ENCODE measurements at places on chromosomes 13 and 19.

- no peak for DNase-seq
Measured at GRCh38 chr13:94335761-94336526, 143.5 kb downstream of the DCT start.

DNA sequence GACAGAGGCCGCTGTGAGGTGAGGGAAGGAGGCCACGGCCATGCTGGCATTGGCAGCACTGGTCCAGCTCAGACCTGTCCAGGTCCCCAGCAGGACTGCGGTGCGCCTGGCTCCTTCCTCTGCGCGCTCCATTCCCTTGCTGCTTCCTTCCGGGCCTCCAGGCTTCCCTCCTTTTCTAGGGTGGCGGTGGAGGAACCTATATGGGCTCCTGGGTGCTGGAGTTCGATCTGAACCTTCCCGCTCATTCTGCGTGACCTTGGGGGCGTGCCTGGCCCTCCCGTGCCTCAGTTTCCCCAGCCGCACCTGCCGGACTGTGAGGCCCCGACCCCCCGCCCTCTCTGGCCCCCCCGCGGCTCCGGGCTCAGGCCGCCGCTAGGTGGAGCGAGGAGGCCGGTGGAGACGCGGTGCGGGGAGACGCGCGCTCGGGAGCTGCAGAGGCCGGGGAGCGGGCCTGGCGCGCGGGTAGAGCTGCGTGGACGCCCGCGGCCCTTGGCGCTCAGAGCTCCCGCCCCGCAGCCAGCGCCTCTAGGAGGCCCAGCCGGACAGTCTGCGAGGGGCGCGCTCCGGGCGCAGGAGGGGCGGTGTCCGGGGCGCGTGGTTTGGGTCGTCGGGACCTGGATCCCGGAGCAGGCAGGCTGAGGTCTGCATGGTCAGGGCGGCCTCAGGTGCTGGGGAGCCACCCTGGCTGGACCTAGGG is 29.9 kb downstream of the EFNA2 start:
- no peak for DNase-seq

DNA sequence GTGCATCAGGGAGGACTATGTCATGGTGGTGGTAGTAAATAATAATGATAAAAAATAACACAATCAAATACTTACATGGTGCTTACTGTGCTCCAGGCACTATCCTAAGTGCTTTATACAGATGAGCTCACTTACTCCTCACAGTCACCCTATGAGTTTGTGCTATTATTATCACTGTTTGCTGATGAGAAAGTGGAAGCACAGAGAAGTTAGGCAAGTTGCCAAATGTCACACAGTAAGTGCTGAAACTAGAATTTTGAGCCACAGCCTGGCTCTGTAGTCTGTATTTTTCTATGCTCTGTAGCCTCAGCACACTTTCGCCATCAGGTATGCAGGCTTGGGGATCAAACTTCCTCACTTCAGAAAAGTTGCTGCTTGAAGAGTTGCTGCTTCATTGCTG is 46.6 kb downstream of the HTR2A start:
- DNase-seq, result no peak

DNA sequence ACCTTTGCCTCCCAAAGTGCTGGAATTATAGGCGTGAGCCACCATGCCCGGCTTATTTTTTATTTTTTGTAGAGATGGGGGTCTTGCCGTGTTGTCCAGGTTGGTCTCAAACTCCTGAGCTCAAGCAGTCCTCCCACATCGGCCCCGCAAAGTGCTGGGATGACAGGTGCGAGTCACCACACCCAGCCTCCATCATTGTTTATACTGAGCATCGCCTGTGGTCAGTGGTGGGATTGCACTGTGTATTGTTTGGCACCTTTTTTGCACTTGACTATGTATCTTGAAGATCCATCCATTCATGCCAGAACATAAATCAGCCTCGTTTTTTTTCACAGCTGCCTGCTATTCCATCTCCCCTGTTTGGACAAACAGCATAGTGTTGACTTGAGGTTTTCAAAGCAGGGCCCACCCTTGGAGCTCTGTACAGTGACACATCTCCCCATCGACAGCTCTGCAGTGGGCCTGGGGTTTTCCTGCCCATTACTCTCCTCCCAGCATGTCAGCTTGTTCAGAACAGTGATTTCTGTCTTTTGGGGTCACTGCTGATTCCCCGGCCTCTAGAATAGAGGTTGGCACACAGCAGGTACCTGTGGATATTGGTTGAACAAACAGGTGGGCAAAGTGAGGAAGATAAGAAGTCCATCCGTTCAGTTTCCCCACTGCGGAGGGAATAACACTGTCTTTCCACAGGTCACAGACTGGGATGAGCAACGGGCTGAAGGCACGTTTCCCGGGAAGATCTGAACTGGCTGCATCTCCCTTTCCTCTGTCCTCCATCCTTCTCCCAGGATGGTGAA is 8.2 kb upstream of the UPK1A start:
- no peak for DNase-seq

- DNase-seq, result no peak
Measured at GRCh38 chr13:50691176-50691680, 152.3 kb downstream of the DLEU7 start.

DNA sequence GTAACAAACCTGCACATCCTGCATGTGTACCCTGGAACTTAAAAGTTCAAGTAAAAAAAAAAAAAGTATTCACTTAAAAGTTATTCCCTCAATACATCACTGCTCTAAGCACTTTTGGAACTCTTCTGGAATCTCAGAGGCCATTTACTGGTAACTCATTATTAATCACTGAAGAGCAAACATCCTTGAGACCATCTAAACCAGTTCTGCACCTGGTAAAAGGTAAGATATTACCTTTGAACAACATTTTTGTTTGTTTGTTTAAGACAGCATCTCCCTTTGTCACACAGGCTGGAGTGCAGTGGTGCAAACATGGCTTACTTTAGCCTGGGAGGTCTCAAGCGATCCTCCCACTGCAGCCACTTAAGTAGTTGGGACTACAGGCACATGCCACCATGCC is 16.7 kb downstream of the UGGT2 start:
- DNase-seq, result no peak

DNA sequence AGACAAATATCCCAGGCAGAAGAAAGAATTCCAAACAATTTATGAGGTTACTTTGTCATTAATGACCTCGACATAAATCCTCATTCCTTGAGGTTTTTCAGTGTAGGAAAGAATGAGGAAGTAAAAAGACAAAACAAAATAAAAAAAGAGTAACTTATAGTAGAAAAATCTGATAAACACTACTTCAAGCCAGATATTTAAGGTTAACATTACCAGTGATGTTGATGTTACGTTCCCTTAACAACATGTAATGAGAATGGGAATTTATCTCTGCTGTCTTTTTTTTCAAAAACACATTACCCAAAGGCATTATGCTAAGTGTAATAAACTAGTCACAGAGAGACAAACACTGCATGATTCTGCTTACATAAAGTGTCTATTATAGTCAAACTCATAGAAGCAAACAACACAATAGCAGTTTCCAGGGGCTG is 935.1 kb downstream of the SLITRK1 start:
- DNase-seq, result no peak

DNA sequence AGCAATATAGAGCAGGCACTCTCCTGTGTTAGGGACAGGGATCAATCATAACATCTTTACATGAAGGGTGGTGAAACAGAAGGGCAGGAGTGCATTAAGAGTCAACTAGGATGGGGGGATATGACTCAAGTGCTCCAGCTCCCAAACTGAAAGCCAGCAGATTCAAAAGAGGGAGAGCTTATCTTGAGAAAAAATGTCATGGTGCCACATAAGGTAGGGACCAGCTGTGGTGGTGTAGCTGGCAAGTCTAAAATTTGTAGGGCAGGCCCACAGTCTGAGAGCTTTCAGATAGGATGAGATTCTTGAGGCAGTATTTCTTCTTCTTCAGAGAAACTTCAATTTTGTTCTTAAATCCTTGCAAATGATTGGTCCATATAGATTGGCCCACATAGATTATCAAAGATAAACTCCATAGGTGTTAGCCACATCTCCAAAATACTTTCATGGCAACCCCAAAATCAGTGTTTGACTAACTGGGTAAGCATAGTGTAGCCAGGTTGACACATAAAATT is 19.1 kb downstream of the DNAJC15 start:
- DNase-seq, result no peak

- no peak for DNase-seq
Measured at GRCh38 chr19:56301155-56301554, 13.5 kb downstream of the ZSCAN5A start.

DNA sequence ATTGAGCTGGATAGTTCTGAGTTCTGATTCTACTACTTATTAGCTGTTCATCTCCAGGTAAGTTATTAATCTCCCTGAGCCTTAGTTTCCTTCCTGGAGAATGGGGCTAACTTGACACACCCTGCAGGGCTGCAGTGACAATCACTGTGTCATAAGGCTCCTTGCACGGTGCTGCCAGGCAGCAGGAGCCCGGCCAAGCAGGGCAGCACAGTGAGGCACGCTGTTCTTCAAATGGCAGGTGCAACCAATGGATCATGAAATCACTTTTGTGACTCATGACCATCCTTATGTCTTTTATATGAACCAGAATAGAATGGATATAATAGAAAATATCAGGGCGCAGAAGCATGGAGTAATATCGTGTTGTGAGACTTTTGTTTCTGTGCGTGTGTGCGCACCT is 242.6 kb downstream of the ABCC4 start:
- no peak for DNase-seq

GRCh38 chr13:73223372-73223781 is 164.6 kb downstream of the KLF5 start:
- DNase-seq, result no peak

- DNase-seq, result no peak
Measured at GRCh38 chr13:50843257-50844083, at the start of gene DLEU7. Gene DLEU7 (minus strand): TSS chr13:50843692. CDS start chr13:50843646, 46 bp downstream.

DNA sequence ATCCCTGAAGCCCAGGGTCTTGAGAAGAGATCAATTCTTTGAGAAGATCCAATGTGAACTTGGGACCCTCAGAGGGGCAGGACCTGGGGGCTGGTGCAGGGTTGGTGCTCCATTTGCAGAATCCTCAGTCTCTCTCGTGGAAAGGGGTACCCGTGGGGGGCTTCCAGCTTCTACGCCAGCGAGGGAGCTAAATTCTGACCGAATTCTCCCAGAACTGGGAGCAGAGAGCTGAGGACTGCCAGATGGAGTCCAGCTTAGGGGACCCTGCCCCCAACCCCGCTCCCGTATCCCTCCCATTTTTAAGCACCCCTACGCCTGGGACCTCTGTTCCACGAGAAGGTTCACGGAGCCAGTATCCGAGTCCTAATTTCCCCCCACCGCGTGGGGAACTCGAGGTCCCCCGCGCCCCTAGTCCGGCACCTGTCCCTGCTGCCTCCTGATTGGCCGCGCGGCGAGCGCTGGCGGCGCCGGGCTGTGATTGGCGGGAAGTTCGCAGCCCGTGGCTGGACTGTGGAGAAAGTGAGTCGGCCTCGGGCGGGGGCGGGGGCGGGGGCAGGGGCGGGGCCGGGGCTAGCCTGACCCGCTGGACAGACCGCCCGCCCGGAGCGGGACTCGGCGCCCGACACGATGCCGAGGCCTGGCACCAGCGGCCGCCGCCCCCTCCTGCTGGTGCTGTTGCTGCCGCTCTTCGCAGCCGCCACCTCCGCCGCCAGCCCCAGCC is 4.4 kb upstream of the LTBP4 start:
- no peak for DNase-seq

DNA sequence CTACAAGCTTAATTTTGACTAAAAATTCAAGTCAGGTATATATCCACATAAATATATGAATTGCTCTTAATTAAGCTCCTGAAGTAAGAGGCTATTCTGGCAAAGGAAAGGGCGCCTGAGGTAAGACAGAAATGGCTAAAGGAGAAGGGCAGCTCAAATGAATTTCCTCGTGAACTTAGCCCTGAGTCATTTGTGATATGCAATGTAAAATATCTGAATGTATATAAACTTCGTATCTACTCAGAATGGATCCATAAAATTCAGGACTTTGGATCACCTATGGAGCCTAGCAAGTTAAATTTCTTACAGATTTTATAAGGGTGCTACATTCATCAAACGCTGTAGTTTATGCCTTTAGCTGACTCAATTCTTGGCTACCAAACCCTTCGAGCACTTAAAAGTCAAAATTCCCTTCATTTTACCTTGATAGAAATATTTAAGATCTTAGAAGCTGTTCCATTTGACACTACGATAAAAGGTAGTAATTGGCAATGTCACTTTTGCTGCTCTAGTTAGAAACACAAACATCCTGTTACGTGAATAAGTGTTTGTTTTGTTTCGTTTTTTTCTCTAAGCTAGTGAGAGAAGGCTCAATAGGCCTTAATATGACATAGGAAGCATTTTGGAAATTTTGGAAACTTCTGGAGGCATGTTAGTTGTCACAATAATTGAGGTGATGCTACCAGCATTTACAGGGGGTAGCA is 69.2 kb downstream of the DIAPH3 start:
- DNase-seq, result no peak

DNA sequence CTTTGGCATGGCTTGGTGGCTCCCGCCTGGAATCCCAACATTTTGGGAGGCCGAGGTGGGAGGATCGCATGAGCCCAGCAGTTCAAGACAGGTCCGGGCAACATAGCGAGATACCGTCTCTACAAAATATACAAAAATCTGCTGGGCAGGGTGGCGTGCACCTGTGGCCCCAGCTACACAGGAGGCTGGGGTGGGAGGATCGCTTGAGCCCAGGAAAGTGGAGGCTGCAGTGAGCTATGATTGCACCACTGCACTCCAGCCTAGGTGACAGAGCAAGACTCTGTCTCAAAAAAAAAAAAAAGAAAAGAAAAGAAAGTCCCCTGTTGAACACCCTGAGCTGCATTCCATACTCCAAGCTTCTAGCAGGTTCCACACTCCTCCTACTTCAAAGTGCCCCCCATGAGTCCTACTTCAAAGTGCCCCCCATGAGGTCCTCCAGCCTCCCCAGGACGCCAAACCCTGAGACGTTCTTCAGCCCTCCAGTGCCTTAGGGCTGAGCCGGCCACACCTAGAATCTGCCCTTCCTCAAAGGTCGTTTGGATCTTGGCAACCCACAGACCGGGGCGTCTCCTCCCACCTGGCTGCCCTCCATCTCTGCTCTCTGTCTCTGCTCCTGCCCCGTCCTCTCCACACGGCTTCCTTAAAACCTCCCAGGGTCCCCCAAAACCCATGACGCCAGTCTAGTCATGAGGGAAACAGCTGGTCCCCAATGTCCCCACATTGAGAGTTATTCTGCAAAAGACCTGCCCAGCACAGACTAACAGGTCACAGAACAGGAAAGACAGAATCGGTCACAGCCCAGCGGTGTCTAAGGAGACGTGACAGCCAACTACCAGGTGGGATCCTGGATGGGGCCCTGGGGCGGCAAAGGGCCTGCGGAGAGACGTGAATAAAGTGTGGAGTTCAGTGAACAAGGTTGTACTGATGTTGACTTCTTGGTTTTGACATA is 4.8 kb downstream of the TJP3 start:
- DNase-seq, result no peak

- DNase-seq, result no peak
Measured at GRCh38 chr19:18399008-18399407, 1.6 kb upstream of the LRRC25 start.

DNA sequence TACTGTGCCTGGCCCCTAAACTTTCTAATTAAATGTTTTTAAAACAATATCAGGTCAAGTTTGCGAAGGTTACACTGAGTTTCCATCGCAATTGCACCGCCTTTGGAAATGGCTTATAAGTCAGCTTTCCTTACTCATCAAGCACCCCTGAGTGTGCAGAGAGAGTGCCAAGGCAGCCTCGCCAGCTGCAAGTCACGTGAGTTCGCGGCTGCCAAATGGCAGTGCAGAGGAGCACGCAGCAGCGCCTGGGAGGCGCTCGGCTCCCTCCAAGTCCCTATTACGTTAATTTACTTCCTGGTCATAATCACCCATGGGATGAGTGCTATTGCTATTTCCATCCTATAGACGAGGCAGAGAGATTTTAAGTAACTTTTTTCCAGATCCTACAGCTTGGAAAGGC is 319.6 kb downstream of the TEX29 start:
- no peak for DNase-seq
